SK-N-DZ (cell line): ENCODE measurements at places on chromosomes 7 and 10.

DNA sequence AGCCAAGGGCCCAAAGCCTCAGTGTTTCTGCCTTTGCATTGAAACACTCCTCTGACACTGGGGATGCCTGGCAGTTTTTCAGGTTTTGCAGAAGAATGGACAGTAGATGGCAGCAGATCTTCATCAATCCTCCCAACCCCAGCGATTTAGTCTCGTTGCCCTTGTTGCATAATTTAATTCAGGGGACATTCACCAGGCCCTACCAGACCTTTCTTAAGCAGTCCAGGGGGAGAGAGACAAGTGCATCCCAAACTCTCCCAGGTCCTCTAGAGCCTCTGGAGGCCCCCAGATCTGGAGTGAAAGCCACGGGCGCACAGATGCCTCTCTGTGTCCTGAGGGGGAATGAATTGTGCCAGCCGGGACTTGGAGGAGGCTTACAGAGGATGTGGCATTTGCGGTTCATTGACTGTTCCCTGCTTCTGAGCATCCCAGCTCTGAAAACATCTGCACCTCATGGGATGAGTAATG lies 29.6 kb downstream of the MINDY4 start:
- peak; percentile 89 for DNase-seq

GRCh38 chr10:91339729-91340128 lies 70.4 kb upstream of the HECTD2 start:
- DNase-seq = no peak

DNA sequence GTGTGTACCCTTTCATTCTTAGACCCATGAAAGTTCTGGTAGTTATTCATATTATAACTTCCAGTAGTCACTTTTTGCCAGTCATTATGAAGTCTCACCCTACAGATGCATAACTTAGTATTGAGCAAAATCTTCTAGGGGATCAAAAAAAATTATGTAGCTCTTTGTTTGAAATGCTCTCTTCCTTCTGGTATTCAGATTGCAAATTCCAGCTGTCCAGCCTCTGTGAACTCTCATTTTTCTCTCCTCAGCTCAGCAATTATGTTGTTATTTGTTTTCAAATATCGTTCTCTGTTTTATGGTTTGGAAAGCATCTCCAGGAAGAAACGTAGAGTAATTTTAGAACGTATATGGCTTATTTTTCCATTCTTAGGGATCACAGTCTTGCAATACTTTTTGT lies 442.5 kb downstream of the SEMA3D start:
- no peak for DNase-seq

- DNase-seq = no peak
Observed at GRCh38 chr7:72394016-72394415, 18.1 kb downstream of the CALN1 start.

DNA sequence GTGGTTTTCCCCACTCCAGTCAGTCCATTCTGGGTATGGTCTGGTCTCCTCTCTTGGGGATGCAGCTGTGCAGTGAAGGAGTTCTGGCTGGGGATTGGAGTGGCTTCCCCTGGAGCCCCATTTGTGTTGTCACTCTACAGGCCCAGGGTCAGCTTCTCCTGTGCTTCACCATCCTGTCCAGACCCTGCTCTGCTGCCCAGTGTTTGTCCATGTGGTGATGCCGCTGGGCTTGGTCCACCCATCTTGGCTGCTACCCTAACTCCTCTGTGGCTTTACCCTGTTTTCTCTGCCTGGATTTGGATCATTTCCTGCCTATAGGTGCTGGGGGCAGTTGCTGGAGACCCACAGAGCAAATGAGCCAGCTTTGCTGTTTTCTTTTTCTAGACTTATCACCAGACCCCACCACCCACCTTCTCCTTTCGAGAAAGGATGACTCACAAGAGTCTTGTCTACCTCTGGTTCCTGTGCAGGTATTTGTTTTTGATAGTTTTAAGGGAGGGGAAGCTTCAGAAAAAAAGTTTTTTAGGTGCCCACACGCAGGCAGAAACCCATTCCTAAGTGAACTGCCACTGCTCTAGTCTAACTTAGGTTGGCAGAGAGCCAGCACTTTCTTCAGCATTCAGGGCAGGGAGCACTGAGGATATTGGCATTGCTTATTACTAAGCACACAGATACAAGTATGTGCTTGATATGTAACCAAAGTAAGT lies 8.5 kb downstream of the ZDHHC16 start:
- DNase-seq = no peak

DNA sequence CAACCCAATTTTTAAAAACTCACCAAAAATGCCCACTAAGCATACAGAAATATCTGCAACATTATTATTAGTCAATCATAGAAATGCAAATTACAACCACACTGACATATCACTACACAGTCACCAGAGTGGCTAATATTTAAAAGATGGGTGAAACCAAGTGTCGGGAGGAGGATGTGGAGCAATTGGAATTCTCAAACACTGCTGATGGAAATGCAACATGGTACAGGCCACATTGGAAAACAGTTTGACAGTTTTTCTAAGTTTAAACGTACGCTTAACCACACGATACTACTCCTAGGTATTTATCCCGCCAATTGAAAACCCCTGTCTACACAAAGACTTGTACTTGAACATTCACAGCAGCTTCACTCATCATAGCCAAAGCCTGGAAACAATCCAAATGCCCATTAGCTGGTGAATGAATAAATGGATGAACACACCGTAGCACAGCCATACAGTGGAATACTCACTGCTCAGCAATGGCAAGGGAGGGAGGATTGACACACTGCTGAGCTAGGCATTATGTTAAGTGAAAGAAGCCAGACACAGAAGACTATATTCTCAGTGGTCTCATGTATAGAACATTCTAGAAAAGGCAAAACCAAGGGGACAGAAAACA lies 16.3 kb downstream of the GCK start:
- no peak for DNase-seq

GRCh38 chr7:5672468-5672867 lies 109.0 kb downstream of the RNF216 start:
- DNase-seq = no peak

DNA sequence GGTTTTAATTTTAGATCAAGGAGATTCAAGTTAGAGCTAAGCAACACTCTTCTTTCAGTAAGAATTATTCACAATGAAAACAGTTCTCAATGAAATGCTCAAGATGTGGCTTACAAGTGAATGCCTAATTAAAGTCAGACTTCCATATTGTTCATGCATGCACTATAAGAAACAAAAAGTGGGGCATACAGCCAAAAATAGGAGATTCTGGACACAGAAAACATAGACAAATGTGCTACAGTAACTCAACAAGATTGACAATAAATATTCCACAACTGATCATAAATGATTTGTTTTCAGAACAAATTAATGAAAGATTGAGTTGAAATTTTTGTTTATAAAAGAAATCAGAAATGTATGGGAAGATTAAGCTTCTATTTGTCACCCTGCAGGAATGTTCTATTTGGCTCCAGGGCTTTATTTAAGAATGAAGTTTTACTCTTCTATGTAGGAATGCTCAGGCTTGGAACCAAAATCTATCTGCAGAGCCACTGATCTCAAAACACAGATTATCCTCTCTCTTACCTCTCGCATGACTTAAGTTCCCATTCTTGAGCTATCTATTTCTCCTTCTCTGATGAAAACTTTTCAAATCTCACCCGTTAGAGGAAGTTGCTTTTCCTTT lies 89.0 kb upstream of the PIP4K2A start:
- DNase-seq = no peak

DNA sequence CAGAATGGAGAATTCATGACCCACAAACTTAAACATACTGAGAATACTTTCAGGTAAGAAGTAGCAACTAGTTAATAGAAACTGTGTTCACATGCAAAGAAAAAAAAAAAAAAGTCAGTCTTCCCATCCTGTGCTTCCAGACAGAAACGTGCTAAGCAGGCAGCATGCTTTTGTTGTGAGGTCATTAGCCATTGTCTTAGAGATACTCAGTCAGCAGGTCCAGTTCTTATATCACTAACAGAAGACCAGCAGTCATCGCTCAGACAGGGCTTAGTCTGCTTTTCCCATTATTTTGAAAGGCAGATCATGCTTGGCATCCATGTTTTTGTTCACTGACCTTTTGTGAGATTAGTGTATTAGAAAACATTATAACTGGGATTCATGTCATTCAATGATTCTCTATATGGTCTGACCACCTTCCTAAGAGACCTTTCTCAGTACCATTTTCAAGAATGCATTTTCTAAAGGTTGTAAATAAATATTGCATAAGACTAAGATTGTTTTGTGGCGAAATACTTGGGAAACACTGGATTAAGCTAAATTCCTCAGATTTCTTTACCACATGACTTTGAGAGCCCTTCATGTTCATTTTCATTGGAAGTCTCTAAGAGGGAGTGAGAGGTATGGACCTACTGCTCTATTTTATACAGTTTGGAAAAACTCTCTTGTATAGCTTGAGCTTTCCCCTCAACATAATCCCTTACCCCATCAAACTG lies 45.0 kb upstream of the AGBL3 start:
- no peak for DNase-seq
